ENCODE measurements at places on chromosomes 5 and 9.

GRCh38 chr5:14447958-14448911 lies 133.4 kb upstream of the OTULINL start:
- DNase-seq: no peak

DNA sequence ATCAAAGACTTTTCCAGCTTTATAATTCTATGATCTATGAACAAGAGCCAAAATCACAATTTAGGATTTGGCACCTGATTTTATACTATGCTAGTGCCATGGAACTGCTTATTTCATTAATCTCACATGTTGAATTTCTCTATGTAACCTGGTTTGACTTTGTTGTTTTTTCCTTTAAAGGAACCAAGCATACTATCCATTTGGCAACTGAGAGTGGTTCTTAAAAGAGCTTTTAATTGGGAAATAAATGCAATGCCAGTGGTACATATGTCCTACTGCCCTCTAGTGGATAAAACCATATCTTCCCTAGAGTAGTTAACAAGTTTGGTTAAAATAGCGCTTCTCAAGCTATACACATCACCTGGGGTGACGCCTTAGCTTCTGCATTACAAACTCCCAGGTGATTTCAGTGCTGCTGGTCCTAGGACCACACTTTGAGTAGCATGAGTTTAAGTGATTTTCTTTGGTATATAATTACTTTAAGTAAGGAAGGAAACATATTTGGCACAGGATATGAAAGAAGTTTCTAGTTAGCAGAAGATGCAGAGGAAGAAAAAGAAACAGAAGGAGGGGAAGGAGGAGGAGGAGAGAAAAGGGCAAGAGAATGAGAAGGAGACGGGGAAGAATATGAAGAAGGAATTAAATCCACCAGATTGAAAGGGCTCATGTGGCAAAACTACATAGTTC lies 56.8 kb downstream of the FGF10 start:
- DNase-seq: no peak

- no peak for DNase-seq
Observed at GRCh38 chr9:16921855-16922254, 51.4 kb upstream of the BNC2 start.

GRCh38 chr5:146005723-146006122 lies 69.3 kb downstream of the SH3RF2 start:
- DNase-seq: no peak

DNA sequence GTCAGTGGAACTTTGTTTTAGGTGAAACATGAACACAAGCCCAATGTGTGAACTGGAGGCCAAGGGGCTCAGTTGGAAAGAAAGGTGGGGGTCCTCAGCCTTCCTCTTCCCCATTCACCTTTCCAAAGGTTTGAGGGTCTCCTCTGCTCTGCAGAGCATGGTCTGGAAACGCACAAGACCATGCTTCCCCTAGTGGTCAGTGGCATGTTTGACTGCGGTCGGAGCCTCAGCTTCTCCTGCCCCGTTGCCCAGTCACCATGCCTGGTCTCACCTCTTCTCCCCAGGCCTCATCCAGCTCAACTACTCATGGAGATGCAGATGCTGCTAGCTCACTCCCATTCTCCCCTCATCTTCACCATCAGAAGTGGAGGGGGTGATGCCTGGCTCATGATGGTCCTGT lies 340.3 kb downstream of the GADD45G start:
- DNase-seq: no peak

Measured in activated CD8-positive, alpha-beta memory T cell treated with anti-CD3 and anti-CD28 coated beads for 48 hours (primary cell).